ENCODE measurements at places on chromosomes 7 and 10.

- DNase-seq = no peak
Observed at GRCh38 chr7:43511029-43511428, 71.9 kb upstream of the STK17A start.

GRCh38 chr7:45081670-45081974 lies 7.1 kb downstream of the NACAD start:
- DNase-seq = no peak

GRCh38 chr7:32494946-32495297 lies 367 bp upstream of the AVL9 start:
- DNase-seq = no peak

DNA sequence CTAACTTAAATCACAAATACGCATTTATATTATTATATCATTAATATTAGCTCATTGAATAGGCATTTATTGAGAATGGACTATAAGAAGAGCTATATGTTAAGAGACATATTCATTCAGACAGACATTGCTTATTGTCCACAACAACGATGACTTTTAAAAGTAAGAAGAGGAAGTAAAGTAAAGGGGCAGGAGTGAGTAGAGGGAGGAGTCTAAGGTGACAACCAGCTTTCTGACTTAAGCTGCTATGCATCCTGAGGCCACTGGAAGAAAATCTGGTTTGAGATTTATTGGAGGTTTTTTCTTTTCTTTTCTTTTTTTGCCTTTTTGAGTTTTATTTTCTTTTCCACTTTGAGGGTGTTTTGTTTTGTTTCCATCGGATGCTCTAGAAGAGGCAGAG lies 723.5 kb downstream of the GRM8 start:
- no peak for DNase-seq

DNA sequence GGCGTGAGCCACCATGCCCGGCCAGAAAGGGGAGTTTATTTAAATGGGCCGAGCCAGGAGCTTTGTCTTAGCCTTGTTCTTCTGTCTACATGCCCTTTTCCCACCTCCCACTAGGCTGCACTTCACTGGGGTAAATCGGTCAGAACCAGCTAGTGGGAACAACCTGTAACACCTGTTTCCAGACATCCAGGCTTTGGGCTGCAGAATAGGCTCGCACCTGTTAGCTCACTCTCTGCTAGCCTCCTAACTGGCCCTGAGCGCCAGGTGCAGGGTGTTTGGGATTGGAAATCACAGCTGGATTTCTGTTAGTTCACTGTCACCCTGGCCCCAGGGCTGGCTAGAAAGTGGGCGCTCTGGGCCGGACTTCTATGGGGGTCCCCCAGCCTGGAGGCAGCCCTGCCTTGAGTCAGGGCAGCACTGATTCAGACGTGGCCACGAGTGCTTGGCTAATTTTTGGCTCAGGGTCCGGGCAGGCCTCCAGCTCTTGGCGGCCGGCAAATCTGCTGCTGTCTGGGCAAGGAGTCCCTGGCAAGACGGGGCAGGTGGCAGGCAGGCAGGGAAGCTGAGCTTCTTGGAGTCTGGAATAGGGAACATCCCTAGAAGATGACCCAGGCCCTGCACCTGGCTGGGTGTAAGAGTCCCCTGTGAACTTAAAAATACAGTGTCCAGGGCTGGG lies 48.6 kb downstream of the GTF2IRD1 start:
- DNase-seq = no peak

DNA sequence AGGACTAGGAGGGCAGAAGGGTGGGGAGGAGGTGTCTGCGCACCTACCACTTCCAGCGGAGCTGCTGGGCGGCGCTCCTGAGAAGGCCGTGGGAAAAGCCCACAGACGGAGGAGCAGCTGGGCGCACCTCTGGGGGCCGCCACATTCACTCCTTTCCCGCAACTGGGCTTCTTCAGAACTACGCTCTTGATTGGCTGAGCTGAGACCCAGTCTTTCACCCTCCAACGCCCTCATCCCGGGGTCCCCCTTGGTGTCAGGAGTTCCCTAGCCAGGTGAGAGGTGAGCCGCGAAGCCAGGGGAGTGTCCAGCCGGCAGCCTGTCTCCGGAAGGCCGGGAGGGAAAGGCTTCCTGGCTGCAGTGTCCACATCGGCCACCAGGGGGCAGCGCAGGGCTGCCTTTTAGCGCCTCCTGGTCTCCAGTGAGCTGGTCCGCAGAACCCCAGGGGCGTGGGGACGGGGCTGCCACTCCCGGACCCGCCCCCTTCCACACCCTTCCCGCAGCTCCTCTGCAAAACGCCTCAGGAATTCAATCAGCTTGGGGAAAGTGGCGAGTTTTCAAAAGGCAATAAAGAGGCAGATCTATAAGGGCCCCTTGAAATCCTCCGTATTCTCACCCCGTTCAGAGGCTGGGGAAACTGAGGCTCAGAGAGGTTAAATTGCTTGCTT lies 98.8 kb downstream of the CHST15 start:
- peak; percentile 96 for DNase-seq

GRCh38 chr7:127585044-127585953 lies at the start of gene GCC1:
Gene GCC1, minus strand, starts transcription at chr7:127585596. Its CDS starts 414 bp downstream, at chr7:127585182.
- DNase-seq = peak; percentile 92

DNA sequence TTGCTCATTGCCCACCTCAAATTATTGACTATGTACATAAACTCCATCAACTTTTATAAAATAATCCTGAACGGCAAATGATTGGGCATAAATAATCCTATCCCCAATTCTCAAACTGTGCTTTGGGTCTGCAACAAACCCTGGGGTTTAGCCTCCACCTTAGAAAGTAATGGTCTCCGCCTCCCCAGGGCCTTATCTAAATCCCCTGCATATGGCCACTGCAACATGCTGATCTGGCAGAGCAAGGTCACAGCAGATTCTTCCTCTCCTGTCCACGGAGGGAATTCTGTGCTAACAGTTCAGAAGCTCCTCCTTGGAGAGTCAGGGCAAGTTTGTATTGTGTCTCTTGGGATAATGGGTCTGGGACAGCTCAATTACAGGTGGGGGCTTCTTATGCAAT lies 18.4 kb downstream of the FXYD4 start:
- DNase-seq = no peak

- no peak for DNase-seq
Observed at GRCh38 chr10:20473023-20473760, 423.9 kb downstream of the NEBL start.

- DNase-seq = no peak
Observed at GRCh38 chr10:17816199-17816598, 7.1 kb downstream of the MRC1 start.

- peak; percentile 23 for DNase-seq
Observed at GRCh38 chr7:83410989-83411591, 237.8 kb downstream of the SEMA3E start.

DNA sequence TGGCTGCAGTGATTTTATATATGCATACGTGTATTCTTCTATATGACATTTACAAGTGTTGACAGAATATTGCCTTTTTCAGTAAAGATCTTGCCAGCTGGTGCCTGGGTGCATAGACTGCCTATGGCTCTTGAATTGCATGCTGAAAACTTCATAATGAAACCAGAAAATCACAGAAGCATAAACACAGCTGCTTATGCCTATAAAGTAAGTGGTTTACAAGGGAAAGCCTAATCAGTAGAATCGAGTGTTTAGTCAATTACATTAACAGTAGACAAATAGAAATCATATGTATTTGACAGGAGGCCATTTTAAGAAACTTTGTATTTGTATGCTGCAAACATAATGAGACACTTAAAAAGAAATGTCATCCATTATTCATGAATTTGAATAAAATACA lies 82.5 kb downstream of the TMEM168 start:
- DNase-seq = no peak

Measured in RWPE1 (cell line).